Sigmoid colon (tissue), 7 donors: ENCODE measurements at places on chromosomes 6 and 20.

- DNase-seq: no peak
These were observed 16.6 kb downstream of the HLA-A start for GRCh38 chr6:29958921-29959320.

- DNase-seq: no peak
These were observed 151.1 kb upstream of the BMP2 start for GRCh38 chr20:6616421-6616820.

DNA sequence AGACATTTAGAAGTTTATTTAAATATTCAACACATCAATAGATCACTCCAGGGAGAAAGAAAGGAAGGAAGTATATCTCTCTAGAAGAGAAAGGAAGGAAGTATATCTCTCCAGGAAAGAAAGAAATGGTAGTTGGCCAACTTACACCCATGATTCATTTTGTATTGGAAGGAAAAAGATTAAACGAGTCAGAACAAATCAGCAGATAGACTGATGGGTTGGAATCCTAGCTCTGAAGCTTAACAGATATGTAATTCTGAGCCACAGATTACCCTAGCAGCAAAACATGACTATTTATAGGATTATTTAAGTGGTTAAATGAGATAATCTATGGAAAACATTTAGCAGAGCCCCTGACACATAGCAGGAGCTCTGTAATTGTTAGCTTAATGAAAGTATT, 27.1 kb downstream of the COL12A1 start:
- DNase-seq: no peak

GRCh38 chr6:44826025-44826676, 438.6 kb downstream of the CDC5L start:
- DNase-seq: no peak

- no peak for DNase-seq
These were observed 88.1 kb upstream of the ZFP64 start for GRCh38 chr20:52279706-52280105.
